ENCODE measurements at places on chromosomes 7 and 10.

DNA sequence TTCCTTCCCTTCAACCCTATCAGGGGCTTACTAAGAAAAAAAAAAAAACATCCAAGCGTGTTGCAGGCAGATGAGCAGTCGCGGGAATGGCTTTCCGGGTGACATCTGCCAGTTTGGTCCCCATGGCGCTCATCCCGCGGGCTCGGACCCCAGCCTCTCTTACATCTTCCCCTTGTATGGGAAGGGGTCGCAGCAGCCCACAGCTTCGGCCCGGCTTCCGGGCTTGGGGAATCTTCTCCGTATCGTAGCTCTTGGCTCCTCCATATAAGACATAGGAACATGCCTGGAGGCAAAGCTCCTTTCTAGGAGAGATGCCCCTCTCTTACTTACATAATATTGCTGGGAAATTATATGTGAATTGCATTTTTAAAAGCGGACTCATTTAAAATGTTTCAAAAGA lies 99.5 kb downstream of the CUX1 start:
- peak; percentile 36 for DNase-seq

DNA sequence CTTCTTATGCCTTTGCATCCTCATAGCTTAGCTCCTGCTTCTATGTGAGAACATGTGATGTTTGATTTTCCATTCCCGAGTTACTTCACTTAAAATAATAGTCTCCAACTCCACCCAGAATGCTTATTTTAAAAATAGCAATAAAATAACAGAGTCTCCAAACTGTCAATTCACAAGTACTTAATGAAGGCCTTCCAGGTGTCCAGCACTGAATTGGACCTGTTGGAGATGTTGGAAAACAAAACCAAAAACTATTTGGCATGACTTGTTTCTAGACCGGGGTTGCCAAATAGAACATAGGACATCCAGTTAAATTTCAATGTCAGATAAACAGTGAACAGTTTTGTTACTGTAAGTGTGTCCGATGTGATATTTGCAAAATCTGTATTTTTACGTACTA lies 208.1 kb upstream of the DKK1 start:
- no peak for DNase-seq

DNA sequence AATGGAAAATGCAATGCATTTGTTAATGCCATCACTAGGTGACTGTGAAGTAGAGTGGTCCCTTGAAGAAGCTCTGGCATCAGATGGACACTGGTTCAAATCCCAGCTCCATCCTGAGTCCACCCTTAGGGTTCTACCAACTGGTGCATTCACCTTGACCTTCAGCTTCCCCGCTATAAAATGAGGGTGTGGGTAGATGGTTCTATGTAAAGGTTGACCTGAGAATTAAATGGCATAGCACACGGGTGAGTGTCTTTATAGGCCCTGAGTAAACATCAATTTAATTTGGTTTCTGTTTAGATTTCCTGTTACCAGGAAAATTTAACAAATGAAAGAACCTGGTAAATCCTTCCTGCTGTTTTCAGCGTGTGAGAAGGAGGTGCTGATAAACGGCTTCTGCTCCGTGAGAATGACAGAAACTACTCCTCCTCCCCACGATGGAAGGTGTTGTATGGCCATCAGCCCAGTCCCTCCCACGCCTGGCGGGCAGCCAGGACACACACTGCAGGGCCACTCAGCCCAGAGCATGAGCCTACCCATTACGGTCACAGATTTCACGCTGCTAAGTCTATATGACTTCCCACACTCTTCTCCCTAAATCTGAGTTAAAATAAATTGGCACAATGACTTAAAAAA lies 210.1 kb downstream of the TNS3 start:
- DNase-seq: peak; percentile 91

DNA sequence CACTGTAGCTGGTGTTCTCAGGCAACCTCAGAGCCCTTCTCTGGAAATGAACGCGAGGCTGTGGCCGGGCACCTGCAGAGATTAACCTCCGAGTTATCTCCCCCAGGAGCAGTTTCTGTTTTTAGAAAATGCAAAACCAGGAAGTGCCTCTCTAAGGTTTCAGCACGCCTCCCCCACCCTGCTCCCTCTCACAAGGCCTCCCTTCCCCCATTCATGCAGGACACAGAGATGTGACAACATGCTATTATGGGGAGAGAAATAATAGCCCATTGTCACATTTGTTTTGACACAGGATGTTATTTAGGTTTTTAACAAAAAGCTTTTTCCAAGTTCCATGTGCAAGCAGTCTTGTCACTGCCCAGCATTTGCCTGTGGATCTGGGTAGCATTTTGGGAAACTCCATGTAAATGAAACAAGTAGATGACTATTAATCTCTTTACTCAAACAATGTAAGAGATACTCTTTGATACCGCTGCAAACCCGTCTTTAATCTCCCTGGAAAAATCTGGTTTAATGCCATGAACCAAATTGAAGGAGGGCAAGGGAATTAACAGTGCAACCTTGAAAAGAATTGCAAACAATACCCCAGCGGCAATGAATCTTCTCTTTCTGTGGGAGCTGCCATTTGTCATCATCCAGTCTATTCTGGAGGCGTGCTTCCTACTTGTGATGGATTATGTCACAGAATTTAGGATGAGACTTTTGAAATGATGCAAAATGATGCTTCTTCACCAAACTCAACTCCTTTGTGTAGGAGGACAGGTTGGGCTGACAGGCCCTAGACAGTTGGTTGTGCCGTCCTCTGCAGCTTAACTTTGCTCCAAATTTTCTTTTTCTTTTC lies 86.5 kb upstream of the NMT2 start:
- DNase-seq: no peak

GRCh38 chr7:46604241-46604661 lies 683.2 kb upstream of the IGFBP3 start:
- DNase-seq: no peak

- no peak for DNase-seq
Observed at GRCh38 chr10:125213541-125214282, 53.3 kb upstream of the CTBP2 start.

DNA sequence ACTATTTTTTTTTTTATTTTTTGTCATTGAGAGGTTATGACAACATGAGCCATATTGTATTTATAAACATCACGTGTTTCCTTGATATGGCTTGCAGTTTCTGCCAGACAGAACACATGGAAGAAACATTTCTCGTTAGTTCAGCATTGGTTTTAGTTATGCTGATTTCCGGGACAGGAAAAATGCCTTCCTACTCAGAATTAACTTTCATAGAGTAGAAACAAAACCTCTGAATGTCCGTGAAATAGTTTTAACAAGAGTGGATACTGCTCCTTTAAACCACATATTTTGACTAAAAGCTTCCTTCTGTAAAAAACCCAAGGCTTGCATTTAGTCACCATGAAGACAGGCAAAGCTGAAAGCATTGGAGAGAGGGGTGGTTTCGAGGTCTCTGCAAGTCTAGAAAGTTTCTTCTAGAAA lies 240.4 kb downstream of the KIAA1217 start:
- DNase-seq: no peak

GRCh38 chr10:129849853-129850252 lies 114.2 kb downstream of the EBF3 start:
- DNase-seq: no peak

DNA sequence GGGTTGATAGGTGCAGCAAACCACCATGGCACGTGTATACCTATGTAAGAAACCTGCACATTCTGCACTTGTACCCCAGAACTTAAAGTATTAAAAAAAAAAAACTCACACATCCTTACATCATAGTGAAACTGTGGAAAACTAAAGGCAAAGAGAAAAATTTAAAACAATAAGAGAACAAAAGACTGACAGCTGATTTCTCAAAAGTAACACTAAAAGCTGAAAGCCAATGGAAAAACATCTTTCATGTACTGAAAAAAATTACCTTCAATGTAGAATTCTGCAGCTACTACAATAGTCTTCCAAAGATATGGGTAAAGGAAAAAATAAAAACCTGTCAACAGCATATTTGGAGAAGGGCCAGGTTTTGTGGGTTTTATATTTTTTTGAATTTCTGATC lies 729.1 kb upstream of the NRP1 start:
- DNase-seq: no peak

DNA sequence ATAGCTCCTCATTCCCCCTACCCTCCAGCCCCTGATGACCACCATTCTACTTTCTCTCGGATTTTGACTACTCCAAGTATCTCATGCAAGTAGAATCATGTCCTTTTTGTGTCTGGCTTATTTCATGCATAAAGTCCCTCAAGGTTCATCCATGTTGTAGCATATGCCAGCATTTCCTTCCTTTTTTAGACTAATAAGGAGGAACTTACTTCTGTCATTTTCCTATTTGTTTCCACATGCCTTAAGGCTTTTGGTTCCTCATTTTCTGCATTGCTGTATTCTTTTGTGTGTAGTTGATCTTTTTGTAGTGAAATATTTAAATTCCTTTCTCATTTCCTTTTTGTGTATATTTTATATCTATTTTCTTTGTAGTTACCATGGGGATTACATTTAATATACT lies 376.9 kb downstream of the CALN1 start:
- DNase-seq: no peak

DNA sequence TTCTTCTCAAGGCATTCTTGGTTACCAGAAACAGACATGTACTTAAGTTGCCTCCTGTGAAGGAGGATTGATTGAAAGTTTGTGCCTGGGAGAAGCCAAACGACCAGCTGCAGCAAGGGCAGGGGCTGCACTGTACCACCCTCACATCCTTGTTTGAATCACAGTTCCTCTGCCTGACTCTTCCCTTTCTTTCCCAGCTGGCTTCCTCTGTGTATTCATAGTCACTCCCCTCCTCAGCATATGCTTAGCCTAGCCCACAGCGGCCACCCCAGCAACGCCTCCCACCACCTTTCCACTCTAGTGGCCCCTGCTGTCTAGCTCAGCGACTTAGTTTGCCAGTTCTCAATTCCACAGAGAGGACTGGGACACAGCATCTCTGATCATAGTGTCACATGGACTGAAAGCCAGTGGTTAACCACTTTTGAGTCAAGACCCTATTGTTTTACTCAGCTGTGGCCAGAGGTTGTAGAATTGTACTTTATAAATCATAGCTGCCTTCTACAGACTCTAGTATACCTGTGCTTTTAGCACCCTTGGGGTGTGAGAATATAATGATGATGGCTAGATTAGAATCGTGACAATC lies 643.0 kb downstream of the SUGCT start:
- no peak for DNase-seq

DNA sequence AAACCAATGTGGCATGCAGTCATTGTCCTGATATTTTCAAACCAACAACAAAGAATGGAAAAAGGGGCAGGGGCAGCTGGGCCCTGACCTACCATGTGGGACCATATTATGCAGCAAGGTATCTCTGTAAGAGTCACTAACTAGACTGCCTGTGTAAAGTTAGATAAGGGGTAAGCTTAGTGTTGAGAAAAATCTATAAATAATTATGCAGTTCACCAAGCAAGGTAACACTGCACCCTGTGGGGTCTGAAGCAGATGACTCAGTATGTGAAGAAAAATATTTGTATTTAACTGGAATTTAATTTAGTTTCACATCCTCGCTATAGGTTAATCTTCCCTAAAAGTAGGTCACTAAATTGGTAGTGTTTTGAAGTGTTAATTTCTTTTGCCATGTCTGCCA lies 99.3 kb downstream of the PPP1R3A start:
- DNase-seq: no peak

Data from Right ventricle myocardium superior (tissue), 1 donor.